ENCODE measurements at places on chromosomes 5 and 9.

GRCh38 chr5:140632366-140633020 is 482 bp downstream of the CD14 start:
- peak; percentile 13 for DNase-seq

- DNase-seq: no peak
Observed at GRCh38 chr5:167489202-167489601, 802.2 kb upstream of the WWC1 start.

DNA sequence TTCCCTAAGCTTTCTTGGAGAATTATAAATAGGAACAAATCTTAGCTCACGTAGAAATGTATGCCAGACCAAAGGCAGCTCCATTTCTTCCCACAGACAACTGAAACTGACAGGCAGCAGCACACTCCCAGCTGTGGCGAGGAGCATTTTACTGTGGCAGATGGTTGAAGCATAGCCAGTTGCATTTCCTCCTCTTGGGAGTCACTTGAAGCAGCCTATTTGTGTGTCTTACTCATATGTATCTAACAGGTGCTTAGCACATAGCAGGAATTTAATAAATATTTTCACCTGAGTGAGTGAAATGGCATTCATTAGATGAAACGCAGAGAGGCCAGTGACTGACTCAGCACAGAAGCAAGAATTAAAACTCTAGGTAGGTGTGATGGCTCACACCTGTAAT is 12.3 kb upstream of the MTMR12 start:
- no peak for DNase-seq

- DNase-seq: no peak
Observed at GRCh38 chr5:156149213-156149612, 177.8 kb upstream of the SGCD start.

Data from stimulated activated CD4-positive, alpha-beta T cell treated with anti-CD3 and anti-CD28 coated beads, Interleukin-1b, Interleukin-23, amount 100 ng/mL, for 1 hour (primary cell).